ENCODE measurements at places on chromosomes 11 and 22.

GRCh38 chr11:79418241-79418640, 22.6 kb downstream of the TENM4 start:
- no peak for DNase-seq

- DNase-seq: no peak
These were observed 993 bp downstream of the RELA start for GRCh38 chr11:65661599-65662246.

GRCh38 chr11:119153049-119153818, 4.4 kb downstream of the ABCG4 start:
- no peak for DNase-seq

DNA sequence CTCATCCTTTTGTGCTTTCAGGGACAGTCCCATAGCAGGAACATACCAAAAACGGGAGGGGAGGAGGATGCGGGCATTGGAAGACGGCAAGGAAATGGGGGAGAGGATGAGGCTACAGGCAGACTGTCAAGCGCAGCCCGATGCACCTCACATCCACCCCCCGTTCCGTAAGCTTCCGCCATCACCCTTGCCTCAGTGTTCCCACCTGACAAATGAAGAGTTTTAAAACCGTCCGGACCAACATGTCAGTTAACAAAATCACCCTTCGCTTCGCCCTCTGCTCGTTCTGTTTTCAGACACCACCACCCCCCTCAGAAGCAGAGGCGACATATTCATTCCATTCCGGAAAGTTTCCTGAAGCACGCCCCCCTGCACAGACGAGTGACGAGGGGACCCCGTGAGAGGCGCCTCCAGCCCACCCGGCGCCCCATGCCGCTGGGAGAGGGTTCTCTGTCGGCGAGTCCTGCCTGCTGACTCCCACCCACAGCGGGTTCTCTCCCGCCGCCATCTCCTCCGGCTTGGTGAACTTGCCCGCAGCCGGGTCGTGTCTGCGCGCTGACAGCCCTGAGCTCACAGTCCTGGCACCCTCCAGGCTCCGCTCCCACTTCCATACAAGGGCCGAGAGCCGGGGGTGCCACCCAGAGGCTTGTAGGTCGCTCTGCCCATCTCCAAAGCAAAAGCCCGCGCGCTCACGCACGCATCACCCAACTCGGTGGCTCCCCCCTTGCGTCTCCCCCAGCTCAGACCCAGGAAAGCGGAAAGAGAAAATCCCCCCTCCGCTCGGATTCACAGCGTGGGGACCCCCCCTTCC, 1.5 kb downstream of the IGSF9B start:
- DNase-seq: peak; percentile 7

- no peak for DNase-seq
These were observed 6.5 kb downstream of the STIP1 start for GRCh38 chr11:64192434-64192833.

- DNase-seq: no peak
These were observed 2.9 kb downstream of the MUC2 start for GRCh38 chr11:1077417-1078119.

GRCh38 chr11:92070026-92070889, 154.4 kb upstream of the FAT3 start:
- DNase-seq: no peak

DNA sequence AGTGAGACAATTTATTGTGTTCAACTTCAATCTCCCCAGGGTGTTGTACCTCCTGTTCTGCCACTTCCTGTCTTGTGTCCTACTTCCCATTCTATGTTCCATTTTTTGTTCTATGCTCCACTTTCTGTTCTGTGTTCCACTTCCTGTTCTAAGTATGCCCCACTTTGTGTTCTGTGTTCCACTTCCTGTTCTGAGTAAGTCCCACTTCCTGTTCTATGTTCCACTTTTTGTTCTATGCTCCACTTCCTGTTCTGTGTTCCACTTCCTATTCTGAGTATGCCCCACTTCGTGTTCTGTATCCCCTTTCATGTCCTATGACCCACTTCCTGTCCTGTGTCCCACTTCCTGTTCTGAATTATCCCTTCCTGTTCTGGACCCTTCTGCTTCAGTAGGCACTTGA, 732.7 kb downstream of the TBC1D22A start:
- DNase-seq: no peak

DNA sequence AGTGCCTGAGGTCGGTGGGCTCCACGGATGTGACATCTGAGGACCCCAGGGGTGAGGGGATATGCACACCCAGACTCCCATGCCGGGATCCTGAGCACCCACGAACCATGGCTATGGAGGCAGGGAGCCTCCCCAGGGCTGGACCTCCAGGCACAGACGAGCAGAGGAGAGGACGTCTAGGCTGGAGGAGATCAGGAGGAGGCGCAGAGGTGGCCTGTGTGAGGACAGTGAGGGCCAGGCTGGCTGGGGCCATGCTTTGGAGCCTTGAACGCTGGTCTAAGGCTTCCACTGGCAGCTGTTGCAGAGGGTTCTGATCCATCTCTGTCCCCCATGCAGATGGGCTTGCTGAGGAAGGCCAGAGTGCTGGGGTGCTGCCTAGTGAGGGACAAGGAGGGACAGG, 29.0 kb downstream of the FGF4 start:
- no peak for DNase-seq

- no peak for DNase-seq
These were observed 85.6 kb upstream of the EED start for GRCh38 chr11:86158704-86159580.

DNA sequence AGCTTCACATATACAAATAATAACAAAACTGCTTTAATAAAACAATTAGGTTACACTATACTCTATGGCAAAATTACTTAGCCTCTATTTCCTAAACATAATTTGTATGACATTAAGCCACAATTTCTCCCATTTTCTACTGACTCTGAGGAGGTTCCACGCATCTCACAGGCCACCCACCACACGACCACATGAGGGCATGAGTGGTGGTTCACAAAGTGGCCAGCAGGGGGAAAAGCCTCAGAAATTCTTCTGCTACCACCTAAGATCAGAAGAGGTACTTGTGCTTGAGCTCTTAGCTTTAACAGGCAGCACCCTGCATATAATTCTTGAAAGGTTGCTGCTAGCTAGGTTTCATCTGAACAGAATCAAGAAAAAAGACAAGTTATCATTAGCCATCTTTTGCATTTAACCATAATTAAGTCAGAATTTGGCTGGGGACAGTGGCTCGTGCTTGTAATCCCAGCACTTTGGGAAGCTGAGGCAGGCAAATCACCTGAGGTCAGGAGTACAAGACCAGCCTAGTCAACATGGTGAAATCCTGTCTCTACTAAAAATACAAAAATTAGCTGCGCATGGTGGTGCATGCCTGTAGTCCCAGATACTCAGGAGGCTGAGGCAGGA, 7.7 kb downstream of the LPXN start:
- peak; percentile 24 for DNase-seq

DNA sequence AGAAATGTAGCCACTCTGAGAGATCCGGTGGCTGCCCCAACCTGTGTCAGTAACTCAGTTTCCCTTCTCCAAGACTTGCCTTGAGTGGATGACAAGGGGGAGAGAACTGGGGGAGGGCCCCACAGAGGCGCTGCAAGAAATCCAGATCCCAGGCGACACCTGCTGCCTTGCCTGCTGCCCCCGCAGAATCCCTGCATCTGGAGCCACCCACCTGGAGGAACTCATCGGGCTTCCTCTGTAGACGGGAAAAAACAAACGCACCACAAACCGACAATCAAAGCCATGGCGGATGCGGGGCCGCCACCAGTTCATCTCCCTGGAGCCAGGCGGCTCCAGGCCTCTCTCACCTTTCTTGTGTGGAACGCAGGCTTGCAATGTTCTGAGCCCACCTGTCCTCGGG, 40.2 kb downstream of the MACROD1 start:
- DNase-seq: peak; percentile 88
